MM.1S (cell line): ENCODE measurements at places on chromosomes 11 and 22.

DNA sequence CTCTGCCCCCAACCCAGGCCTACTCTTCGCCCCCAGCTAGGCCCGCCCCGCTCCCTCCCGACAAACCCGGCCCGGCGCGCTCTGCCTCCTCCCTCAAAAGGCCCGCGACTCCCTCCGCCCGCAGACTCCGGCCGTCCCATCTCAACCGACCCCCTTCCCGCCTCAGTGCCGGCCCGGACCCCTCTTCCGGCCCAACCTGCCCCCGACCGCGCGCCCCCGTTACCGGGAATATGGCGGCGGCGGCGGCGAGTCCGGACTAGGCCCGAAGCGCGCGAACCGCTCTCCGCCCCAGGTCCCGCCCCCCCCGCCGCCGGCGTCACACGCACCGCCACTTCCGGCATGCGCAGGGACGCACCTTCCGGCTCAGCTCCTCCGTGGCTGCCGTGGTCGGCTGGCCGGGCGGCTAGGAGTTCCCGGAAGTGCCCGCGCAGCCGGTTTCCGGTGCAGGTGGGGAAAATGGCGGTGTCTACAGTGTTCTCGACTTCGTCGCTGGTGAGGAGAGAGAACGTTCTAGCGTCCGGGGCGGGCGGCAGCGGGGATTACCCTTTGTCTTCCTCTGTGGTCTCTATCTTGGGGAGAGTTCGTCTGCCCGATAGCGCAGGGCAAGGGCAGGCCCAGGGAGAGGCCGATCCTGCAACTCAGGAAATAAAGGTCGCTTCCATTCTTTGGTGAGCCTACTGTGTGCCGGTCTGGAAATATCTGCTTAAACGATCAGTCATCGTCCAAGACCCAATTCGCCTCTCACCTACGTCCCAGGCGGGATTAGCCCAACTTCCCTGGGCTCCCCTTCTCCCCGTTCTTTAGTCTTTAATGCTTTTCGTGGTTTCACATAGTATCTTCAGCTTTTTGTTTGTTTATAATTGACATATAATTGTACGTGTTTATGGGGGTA is at the start of the genes CPSF7 and SDHAF2:
TSS of gene CPSF7 (minus strand) at position 285 of the 892 bp plus-strand sequence. CDS start 740 bp downstream, outside the sequence.
TSS of gene SDHAF2 (plus strand) at position 434 of the 892 bp plus-strand sequence. CDS start at position 457, 23 bp downstream.
- peak; percentile 97 for DNase-seq

- DNase-seq, result no peak
These were observed 37.8 kb downstream of the SCGB1A1 start for GRCh38 chr11:62456630-62457029.

- peak; percentile 63 for DNase-seq
These were observed 10.7 kb upstream of the GSTP1 start for GRCh38 chr11:67572747-67573419.

DNA sequence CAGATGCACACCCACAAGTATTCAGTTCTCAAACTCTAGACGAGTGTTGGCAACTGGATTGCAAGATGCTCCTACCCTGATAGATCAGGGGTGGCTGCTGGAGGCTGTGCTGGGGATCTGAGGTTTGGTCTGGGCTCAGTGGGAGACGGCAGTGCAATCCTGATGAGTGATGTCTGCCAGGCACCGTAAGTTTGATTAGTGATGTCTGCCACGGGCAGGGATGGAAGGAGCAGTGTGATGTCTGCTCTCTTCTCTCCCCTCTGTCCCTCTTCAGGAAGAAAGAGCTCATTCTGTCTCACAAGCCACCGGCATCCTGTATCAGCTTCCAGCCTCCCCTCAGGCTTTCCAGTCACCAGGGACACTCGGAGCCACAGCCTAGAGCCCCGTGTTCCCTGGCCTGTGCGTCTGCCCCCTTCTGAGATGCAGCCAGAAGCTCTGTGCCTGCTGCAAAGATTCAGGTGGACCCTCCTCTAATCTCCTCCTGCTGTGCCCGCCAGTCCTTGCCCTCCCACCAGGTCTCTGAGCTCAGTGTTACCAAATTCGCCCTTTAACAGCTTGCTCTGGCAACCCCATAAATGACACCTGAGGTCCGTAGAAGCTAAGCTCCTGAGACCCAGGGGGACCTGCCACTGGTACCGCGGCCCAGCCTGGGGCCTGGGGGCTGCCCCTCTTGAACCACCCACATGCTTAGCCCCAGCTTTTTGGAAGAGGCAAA is 19.9 kb downstream of the TP53I11 start:
- DNase-seq, result no peak

DNA sequence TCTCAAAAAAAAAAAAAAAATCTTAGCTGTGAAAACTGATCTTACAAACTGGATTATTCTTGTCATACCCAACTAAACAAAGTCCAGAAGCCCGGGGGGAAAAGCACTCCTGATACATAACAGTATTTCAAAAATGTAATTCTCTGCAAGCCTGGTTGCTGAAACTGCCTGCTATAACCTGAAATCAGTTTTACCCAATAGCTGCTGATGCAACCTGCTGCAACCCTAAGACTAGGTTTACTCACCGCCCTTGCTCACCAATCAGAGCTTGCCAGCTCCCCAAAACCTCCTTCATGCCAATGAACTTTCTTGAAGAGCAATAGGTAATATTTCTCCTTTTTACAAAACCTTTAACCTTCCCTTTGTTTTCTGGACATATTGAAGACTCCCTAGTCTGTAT is 12.4 kb downstream of the FGF19 start:
- DNase-seq, result no peak

DNA sequence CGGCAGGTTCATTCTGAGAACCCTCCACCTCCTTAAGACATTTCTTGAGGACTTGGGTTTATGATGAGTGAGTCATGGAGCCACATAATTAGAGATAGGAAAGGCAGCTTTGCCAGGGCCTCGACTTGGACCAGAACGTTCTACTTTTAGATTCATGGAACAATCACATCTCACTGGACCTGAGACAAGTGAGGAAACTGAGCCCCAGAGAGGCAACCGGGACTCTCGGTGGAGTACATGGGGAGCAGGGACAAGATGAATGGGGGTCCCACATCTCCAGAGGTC is 59.5 kb downstream of the LINC01488 start:
- DNase-seq, result no peak

GRCh38 chr11:64998141-64998540 is 1.4 kb upstream of the BATF2 start:
- no peak for DNase-seq

DNA sequence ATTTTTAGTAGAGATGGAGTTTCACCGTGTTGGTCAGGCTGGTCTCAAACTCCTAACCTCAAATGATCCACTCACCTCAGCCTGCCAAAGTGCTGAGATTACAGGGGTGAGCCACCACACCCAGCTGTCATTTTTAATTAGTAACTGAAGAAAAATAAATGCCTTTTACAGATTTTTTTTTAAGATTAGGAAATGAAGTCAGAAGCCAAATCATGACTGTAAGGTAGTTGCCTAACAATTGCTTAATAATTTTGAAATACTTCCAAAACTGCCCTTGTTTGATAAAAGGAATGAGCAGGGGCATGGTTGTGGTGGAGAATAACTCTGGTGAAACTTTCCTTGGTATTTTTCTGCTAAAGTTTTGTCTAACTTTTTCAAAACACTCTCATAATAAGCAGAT is 98.9 kb upstream of the SLC5A12 start:
- no peak for DNase-seq

DNA sequence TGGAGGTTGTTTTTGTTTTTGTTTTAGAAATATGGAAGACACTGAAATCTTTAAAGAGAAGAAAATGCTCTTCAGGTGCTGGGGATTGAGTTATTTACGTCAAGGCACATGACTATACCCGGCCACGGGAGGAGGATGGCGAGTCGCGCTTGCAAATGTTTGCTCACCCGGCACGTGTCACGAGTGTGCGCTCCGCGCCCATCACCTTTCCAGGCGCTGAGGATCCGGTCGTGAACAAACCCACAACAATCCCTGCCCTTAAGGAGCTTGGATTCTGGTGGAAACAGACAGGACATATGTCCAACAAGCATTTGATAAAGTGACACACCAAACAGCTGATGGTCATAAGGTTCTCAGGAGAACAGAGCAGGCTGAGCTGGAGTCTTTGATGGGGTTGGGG is 715.5 kb downstream of the BRD1 start:
- no peak for DNase-seq

DNA sequence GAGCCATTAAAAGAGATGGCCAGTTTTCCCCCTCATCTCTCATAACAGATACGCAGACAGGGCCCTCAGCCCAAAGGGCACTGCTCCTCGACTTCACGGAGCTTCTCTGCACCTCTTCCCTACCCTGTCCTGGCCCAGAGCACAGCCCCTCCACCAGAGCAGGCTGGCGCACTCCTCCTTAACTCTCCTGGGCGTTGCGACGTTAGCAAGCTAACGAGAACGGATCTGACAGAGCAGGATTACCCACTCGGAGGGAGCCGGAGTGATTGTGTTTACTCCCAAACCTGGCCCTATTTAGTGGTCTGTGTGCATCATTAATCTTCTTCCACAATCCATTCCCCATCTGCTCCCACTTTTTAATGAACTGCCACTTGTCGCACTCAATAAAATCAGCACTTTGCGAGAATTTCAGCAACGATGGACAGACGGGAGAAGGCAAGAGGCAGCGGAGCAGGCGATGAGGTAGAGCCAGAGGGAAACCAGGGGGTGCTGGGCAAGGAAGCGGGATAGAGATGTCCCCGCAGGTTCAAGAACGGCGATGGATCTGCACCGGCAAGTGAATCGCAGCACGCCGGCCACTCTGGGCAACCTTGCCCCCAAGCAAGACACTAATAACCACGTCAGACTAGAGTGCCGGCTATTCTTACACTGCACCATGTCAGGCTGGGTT is 159.4 kb downstream of the BUD13 start:
- no peak for DNase-seq

GRCh38 chr11:129259931-129260348 is 67.8 kb upstream of the ARHGAP32 start:
- no peak for DNase-seq

GRCh38 chr11:19728436-19728835 is 15.8 kb downstream of the NAV2 start:
- DNase-seq, result no peak

GRCh38 chr11:34309965-34310364 is 47.8 kb downstream of the ABTB2 start:
- DNase-seq, result no peak

DNA sequence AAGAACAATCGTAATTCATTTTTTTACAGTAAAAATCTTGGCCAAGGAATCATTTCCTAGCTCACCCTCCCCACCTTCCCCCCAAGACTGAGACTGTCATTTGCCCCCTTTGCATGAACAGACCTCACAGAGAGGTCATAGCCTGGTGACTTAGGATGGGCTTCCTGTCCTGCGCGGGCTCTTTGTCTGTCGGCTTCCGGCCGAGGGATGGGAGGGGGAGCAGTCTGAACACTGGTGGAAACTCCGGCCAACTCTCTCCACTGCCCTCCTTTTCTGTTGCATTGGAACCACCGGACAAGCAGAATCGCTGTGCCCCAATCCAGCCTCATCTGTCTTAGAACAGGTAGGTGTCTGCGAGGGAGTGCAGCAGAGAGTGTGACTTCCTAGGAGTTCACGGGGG is 41.7 kb downstream of the TEAD1 start:
- DNase-seq, result no peak

GRCh38 chr11:69259096-69259495 is 34.9 kb upstream of the MYEOV start:
- DNase-seq, result no peak

DNA sequence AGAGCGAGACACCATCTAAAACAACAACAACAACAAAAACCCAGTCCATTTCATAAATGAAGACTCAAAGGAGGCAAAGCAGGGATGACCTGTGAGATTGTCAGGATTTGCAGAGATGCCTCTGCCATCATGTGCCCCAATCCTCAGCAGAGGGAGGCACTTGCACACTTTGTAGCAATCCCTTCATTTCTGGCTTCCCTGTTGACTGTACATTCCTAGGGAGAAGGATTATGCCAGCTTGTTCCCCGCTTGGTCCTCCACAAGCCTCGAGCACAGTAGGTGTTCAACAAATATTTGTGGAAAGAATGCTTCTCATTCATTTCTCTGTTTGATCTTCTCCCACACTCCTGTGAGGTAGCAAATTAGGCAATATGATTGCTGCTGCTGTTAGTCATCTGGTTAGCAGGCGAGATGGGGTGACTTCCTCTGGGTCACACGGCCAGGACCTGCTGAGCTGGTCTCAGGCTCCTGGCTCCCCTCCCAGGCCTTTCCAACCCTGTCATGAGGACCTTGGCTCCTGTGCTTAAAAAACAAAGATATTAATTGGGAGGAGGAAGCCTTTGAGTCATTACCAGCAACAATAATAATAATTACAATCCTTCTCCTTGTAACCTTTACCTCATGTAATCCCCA is 34.1 kb downstream of the LIF start:
- DNase-seq, result no peak

DNA sequence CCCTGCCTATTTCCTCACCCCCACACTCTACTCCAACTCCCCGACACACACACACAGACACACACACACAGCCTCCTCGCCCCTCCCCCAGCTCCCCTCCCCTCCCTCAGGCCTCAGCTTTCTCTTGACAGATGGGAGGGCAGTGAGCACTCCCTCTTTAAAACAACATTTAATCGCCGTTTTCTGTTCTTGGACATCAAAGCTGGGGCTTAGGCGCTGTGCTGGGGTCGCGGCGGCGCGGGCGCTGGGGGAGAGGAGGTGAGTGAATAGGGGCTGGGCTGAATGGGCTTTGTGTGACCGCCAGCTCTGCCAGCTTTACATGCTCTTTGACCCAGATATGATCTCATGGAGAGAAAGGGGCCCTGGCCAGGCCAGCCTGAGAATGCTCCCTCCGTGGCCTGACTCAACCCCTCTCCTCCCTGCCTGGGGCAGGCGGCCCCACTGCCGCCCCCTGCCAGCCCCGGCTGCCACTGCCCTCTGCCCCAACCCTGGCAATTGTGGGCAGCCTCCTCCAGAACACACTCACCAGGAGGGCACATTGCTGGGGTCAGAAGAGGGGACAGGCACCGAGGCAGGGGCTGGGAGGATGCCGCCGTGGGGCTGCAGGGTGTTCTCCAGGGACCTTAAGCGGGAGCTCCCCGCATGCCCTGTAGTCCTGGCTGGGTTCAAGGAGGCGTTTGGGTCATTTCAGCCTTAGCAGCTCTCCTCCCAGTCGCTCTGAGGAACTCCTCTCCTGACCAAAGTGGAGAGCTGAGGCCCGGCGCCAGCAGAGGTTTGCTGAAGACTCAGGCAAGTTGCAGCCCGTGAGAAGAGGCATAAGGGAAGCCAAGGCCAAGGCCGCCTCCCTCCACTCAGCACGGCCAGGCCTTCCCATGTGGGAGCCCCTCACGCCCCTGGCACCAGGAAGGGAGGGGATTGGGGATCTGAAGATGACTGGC is 38.3 kb upstream of the NNMT start:
- DNase-seq, result no peak

- no peak for DNase-seq
These were observed 1.8 kb downstream of the PHOX2A start for GRCh38 chr11:72242141-72242540.

GRCh38 chr11:64610596-64610995 is 19.6 kb downstream of the SLC22A12 start:
- DNase-seq, result no peak

DNA sequence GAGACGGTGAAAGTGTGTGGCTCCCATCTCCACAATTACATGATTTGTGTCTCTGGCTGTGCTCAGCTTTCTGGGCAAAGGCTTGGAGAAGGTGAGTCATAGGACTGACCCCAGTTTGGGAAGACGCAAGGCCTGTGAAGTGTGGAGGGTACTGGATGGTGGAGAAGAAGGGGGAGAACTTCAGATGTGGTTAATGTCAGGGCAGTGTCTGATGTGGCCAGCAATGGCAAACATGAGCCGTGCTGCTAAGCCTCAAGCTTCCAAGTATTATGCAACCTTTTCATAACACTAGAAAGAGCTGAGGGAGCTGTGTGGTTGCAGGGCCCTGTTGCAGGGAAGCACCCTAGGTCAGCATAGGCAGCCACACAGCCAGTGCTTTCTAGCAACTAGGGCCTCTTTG is 110.9 kb downstream of the NTM start:
- no peak for DNase-seq
